ENCODE measurements at places on chromosomes 3 and 15.

GRCh38 chr3:196406811-196407470 is 25.3 kb downstream of the UBXN7 start:
- DNase-seq = no peak

GRCh38 chr3:171229173-171229572 is 202.7 kb upstream of the SLC2A2 start:
- DNase-seq = no peak

DNA sequence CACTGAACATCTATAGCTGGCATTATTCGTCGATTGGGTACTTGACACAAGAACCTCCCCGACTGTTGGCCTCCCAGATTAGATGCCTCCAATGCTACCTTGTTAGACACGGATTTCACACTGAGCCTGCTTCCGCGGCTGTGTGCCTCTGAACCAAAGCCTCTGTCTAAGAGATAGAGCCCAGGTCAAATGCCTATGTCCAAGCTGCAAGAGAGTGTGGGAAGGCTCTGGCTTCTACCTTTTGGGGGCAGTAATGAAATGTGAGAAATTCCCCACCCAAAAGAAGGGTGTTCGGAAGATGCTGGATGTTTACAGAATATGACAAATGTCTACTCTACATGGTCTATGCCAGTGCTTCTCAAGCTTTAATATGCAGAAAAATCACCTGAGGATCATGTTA is 2.0 kb upstream of the RPUSD2 start:
- DNase-seq = no peak

DNA sequence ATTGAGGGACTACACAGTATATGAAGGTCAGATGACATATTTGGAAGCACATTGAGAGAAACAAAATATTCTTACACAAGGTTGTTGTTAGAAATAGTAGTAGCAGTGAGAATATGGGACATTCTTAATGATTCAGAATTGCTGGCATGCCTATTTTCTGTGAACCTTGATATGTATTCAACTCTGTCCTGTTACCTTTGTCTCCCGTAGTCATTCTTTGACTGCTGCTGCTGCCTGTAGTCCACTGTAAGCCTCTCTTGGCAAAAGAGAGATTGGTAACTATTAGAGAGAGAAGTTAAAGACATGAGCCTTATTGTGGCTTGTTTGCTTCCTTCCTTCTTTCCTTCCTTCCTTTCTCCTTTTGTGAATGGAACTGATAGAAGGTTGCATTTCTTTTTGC is 64.5 kb downstream of the TCF12 start:
- no peak for DNase-seq

GRCh38 chr3:45462522-45463265 is 74.3 kb downstream of the LARS2 start:
- DNase-seq = no peak

DNA sequence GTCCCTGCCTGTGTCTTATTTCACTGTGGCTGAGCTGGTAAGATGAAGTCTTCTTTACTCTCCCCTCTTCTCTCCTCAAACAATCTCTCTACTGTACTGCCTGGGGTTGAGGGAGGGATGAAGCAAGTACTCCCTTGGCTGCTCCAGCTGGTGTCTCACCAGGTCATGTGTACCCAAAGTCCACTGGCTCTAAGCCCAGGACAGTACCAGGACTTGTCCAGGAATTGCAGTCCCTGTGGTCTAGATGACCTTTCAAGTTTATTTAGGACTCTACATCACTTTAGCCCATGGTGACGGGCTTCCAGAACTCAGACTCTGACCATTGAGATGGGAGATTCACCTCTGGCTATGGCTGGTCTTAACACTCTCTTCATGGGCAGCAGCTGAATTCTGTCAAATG is 17.5 kb upstream of the SLC27A2 start:
- no peak for DNase-seq

GRCh38 chr15:90165659-90166489 is 35.3 kb upstream of the SEMA4B start:
- DNase-seq = no peak

DNA sequence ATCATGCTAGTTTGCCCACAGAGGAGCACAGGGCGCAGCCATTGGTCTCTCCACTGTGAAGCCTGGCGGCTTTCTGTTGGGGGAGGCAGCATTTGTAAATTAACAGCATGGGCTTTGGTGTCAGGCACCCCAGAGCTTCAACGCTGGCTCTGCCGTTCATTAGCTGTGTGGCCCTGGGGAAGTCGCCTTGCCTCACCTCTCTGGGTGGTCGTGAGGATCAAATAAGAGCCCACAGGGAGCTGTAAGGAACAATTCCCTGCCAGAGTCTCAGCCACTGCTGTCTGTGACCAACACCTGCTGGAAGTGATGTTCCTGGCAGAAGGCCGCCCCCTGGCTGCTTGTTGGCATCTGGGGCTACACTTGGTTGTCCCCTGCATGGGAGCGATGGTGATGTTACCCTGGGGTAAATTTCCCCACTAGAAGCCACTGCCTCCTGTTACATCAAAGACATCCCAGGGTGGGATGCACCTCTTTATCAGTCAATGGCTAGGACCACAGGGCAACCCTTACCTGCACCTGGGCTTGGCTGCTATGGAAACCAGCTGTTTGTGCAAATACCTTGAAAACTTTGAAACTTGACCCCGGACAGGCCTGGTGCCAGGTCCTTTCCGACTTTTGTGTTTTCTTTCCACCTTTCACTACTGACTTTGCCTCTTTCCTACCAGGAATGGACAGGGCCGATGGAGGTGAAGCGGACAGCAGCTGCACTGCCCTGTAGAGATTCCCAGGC is 36.9 kb downstream of the DNASE1L3 start:
- no peak for DNase-seq

GRCh38 chr3:172163320-172163719 is 123.9 kb downstream of the FNDC3B start:
- DNase-seq = no peak

- DNase-seq = no peak
Measured at GRCh38 chr3:112002096-112002971, 3.6 kb downstream of the TAGLN3 start.

GRCh38 chr15:74651242-74651741 is 35.7 kb downstream of the CLK3 start:
- no peak for DNase-seq

DNA sequence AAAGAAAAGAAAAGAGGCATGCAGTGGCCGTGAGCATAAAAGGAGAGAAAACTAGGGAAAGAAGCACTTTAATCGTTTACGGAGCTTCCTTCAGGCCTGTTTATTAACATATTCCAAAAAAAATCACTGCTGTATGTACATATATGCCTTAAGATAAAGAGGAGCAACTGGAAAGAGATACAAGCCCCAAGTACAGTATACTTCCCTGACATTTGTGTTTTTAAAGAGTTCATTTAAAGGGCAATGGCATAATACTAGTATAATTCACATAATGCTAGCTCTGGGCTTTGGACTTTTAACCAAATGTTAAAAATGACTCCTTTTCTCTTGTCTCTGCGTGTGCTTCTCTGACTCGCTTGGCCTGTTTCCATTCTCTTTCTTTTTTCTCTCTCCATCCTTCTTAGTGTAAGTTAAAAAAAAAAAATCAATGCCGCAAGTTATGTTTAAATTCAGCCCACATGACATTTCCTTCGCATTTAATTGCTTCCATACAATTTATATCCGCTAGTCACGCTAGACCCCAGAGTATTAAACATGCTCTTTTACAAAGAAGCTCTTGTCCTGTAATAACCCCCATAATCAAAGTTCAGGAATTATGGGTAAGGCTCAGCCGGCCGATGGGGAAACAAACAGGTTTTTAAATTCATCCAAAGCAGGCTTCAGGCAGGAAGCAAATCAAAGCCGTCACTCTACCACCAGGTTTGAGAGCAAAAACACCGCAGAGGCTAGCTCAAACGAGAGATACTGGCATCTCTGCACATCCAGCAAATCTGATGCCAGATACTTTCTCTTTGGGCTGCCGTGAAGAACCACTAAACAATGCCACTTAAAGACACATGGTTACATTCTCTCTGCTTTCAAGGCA is 19.4 kb downstream of the WWTR1 start:
- no peak for DNase-seq
